ENCODE measurements at places on chromosomes 3 and 15.

DNA sequence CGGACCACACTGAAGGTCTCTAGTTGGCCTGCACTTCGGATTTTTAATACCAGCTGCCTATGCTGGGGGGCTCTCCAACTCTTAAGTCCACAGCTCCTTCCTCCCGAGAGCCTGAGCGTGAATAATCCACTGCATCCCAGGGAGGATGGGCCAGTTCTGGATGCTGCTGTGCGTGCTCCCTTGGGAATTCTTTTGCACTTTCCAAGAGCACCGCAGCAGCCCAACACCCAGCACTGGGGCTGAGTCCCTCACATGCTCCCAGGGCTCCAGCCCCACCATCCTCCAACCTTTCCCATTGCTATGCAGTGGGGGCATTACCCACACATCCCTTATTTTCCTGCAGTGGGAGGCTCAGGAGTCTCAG, 136.4 kb upstream of the IQSEC1 start:
- DNase-seq, result no peak

GRCh38 chr3:51434746-51435327, 43.8 kb downstream of the RBM15B start:
- peak; percentile 63 for DNase-seq

DNA sequence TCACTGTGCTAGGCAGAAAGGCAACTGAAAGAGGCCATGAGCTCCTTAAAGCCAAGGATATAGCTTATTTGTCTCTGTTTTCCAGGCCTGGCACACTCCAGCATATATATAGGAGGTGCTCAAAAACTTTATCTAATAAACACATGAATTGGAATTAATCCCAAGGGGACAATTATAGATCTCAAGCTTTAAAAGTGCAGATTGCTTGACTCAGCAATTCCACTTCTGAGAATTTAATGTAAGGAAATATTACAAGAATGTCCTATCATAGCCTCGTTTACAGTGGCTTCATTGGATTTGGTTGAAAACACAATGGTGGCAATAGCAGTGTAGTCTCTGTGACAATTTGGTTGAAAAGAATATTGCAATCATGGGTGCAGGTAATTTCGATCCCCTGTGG, 267.3 kb downstream of the SHQ1 start:
- DNase-seq, result no peak

DNA sequence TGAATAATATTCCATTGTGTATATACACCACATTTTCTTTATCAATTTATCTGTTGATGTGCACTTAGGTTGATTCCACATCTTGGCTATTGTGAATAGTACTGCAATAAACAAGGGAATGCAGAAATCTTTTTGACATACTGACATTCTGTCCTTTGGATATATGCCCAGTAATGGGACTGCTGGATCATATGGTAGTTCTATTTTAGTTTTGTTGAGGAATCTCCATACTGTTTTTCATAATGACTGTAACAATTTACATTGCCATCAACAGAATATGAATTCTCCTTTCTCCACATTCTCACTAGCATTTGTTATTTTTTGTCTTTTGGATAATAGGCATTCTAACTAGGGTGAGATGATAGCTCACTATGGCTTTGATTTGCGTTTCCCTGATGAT, 174.7 kb downstream of the IGSF11 start:
- no peak for DNase-seq

- no peak for DNase-seq
Observed at GRCh38 chr3:126351771-126352475, 5.3 kb downstream of the KLF15 start.

DNA sequence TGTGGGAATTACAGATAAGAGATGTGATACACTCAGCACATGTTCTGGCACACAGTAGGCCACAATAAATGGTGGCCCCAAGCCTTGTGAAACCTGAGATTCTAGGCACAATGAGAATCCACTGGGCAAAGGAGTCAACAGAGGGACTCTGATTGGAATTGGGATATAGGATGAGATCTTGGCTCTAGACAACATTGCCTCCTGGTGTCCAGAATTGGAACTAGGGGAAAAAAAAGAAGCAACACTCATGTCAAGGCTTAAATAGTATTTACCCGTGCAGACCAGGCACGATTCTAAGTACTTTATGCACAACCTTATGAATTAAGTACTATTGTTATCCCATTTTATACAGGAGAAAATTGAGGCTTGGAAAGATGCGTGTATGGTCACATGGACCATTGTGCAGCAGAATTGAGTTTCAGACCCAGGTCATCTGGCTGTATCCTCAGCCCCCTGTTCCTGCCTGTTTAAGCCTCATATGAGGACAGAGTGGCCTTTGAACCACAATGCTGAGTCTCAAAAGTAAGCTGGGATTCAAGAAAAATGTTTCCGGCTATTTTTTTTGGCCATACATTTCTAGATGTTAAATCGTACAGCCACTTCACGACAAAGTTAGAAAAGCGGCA, 124.8 kb downstream of the SV2B start:
- DNase-seq, result peak; percentile 3

Measured in CD4-positive, alpha-beta T cell treated with Interleukin-2 at 100 ng/mL for 4 hours (primary cell).